ENCODE measurements at places on chromosomes 7 and 10.

DNA sequence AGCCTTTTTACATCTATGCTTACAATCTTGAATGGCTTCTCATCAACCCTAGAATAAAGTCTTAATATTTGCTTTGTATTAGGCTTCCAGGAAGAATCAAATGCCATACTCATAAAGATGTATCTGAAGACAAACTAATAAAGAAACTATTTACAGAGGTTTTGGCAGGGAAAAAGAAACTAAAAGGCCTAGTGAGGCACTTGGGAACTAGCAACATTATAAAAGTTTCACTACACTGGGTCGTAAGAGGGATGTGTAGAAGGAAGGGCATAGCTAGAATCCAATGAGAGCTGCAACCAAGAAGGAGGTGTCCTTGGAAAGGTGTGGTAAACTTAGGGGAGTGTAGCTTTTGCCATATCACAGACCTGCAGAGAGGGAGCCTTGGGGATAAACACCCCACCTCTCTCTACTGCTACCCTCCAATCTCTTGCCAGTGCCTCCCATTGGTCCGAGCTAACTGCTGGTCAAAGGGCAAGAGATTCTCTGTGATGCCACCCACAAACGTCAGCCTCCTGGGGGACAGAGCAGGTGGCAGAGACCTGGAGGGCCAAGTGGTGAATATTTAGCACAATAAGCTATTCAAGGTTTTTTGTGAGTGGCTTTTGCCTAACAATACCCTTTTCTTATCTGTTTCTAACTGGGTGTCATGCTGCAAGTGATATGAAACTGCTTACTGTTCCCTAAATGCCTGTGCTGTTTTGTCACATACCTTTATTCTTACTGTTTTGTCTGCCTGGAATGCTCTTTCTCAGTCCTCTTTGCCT lies 60.7 kb downstream of the CPED1 start:
- DNase-seq, result no peak

- DNase-seq, result no peak
Measured at GRCh38 chr7:123867225-123867624, 22.3 kb downstream of the HYAL4 start.

DNA sequence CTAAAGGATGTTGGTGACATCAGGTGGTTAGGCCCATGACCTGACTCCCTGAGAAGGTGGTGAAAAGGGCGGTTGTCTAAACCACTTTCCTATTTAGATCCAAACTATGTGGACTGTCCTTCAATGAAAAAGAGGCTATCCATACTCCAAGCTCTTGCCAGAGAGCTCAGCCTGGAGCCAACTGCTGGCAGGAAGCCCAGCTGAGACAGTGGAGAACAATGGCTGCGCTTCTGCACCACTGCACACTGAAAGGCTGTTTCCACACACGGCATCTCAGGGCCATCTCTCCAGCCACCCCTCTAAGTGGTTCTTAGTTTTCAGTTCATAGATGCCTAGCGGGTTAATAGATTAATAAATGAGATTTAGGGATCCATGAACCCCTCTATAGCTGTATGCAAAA lies 488.8 kb upstream of the ZMIZ1 start:
- no peak for DNase-seq

GRCh38 chr10:36638462-36639155 lies 486.8 kb upstream of the ANKRD30A start:
- DNase-seq, result no peak

GRCh38 chr7:104643587-104644217 lies 315.3 kb downstream of the LHFPL3 start:
- no peak for DNase-seq

DNA sequence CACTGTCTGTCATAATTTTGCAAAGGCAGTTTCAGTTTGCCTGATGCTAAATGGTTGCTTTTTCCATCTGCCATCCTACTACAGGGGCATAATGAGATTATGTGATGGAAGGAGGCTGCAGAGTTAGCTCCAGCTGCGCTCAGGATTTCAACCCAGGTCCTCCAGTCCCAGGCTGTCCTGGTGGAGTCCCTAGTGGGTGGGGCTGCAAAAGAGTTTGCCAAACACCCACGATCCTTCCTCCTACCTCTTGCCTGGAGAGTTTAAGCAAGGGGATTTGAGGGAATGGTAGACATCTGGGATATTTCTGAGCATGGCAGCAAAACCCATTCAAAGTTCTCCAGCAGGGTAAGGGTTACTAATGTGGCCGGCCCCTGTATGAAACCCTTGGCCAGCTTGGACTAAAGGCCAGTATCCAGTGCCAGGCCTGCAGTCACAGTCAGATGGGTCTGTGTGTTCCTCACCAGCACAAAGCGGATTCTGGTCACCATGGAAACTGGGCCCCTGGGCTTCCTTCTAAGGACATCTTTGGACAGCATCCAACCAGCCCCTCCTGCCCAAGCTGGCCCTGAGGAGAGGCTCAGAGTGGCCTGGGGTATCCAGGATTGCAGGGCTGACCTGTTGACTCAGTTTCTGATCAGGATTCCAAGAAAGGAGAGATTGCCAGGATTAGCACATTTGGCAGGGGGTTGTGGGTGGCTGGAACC lies 42.7 kb upstream of the CHST3 start:
- no peak for DNase-seq

GRCh38 chr7:30238721-30239441 lies 45.5 kb upstream of the ZNRF2 start:
- DNase-seq, result no peak

GRCh38 chr10:14017467-14017866 lies 313.3 kb downstream of the FRMD4A start:
- DNase-seq, result no peak

DNA sequence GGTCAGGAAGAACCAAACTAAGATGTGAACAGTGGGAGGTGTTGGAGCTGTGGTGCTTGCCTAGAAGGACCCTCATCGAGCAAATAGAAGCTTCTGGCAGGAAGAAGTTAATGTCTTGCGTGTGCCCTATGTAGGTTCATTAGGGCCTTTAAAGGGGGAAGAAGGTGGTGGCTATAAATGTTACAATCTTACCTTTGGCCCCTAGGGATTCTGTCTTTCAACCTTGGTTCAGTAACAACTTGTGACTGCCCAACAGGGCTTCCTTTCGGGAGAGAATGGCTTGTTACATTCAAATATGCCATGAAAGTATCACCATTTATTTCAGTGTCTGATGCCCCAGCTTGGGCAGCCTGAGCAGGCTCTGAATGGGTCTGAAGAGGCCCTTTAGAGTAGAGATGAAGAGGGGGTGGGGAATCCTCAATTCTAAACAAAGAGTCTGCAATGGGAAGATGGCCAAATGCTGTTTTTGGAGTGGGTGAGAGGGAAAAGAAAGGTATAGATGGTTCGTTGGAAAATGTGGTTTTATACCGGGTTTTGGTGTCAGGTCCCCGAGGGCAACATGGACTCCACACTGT lies 108.0 kb downstream of the TCF7L2 start:
- no peak for DNase-seq

GRCh38 chr10:60958892-60959601 lies 15.1 kb upstream of the RHOBTB1 start:
- DNase-seq, result no peak

GRCh38 chr10:8444630-8445029 lies 390.1 kb downstream of the GATA3 start:
- no peak for DNase-seq

GRCh38 chr7:108662783-108663362 lies 93.2 kb downstream of the DNAJB9 start:
- DNase-seq, result no peak

- no peak for DNase-seq
Measured at GRCh38 chr10:369221-369683, 234.0 kb downstream of the ZMYND11 start.

GRCh38 chr7:137636376-137636775 lies 210.4 kb downstream of the DGKI start:
- DNase-seq, result no peak

- DNase-seq, result no peak
Measured at GRCh38 chr10:42952931-42953683, 123.8 kb upstream of the RET start.

DNA sequence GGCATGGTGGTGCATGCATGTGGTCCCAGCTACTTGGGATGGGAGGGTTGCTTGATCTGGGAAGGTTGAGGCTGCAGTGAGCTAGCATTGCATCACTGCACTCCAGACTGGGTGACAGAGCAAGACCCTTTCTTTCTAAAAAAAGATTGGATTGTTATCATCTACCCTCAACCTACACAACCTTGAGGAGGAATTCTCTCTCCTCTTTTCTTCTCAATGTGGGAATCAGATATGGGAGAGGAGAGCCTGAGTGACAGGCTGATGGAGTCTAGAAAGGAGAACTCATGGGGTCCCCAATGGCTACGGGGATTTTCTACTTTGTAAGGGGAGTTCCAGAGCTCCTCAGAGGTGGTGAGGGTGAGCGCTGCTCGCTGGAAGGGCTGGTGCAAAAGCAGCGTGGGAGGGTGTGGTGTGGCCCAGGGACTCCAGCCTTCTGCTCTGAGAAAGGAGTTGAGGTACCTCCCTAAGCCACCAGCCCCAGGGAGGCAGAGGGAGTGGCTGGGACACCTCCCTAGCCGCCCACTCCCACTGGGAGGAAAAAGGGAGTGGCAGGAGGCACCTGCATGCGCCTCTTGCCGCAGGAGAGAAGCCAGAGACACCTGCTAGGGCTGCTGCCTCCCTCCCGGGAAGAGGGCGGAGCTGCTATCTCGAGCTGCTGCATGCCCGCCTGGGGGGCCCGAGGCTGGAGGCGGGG lies 48.4 kb downstream of the GATA3 start:
- DNase-seq, result no peak

DNA sequence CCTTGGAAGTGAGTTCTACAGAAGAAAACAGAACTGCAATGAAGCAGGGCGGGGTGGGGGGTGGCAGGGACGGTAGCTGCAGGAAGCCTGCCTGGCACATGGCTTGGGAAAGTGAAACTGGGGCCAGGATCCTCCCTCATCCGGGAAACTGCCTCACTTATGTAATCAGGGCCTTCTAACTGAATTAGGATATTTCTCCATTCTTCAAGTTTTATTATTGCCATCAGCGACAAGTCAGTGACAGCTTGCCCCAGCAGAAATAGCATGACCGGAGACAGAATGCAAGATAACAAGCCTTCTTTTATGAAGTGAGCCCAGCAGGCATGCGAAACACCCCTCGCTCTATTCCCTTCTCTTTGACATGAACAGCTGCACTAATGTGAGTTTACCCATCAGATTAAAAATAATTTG lies 77.5 kb upstream of the CACUL1 start:
- DNase-seq, result no peak

DNA sequence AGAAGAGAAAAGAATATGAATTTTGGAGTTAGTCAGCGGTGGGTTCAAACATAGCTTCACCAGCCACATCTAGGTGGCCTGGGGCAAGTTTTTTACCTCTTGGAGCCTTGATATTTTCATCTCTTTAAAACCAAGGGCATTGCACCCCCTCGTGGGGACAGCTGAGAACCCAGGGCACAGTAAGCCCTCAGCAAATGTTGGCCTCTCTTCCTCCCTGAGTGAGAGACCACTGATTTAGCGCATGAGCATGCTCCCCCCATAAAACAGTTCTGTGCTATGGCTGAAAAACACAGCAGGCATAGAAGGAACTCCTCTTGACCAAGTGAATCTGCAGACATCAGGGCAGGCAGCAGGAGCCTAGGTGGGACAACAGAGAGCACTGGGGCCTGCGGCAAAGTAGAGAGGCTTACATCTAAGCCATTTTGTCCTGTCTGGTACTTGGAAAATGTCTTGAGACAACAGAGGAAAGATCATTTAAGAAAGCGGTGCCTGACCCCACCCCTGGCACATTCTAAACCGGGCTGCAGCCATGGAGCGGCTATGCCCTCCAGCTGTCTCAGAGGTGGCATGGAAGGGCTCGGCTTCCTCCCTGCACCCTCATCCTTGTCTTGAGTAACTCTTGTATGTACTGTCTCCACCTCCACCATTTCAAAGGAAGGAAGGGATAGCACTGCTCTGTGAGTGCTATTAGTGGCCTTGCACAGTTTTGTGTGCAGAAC lies 94.7 kb downstream of the ARHGAP22 start:
- no peak for DNase-seq

- no peak for DNase-seq
Measured at GRCh38 chr10:45627412-45628048, 45.0 kb downstream of the ZFAND4 start.

DNA sequence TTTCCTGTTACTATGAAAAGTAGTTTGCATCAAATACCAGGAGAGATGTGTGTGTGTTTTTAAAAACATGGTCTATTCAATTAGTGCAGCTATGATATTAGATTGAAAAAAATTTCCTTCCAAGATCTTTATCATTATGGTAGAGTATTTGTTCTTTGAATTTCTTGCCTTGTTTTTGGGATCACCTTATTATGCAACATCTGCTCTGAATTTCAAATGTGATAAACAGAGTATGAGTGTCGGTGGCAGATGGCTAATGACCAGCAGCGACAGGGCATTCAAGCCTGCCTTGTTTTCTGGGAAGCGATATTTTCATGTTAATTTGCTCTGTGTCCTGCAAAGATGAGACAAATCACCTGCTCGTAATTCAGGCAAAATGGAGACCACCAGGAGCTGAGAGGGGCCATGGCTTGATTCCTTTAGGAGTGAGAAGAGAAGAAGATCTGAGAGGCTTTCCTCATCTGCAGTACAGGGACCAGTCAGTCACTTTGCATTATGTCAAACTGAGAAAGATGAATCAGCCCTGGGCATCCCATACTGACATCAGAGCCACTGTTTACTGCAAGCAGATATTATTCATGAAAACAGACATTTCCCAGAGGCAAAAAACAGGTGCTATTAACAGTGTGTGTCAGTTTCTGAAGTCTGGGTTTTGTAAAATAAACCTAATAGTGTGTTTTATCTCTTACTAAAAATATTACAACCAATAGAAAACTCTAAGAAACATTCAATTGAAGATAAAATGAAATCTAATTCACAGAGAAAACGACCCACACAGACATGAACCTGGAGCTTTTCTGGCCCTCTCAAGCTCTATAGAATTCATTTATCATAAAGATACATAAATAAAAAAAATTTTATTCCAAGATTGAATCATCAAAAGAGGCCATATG lies 67.6 kb downstream of the CDK6 start:
- no peak for DNase-seq

DNA sequence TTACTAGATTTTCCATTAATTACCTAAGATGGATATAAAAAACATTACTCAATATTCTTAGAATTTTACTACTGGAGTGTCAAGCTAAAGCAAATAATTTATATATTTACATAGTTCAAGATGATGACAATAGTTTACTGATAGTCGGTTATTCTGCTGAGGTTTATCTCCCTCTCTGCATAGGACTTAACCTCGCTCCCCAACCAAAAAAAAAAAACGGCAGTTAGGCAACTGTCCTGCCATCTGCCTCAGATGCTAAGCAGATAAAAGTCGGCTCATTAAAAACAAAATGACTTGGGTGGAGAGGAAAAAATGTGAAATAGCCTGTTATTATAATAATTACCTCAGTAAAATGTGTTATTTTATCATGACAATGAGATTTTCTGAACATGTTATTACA lies 14.0 kb upstream of the ITGB8 start:
- no peak for DNase-seq

GRCh38 chr7:98864731-98865453 lies 4.9 kb downstream of the TMEM130 start:
- no peak for DNase-seq

DNA sequence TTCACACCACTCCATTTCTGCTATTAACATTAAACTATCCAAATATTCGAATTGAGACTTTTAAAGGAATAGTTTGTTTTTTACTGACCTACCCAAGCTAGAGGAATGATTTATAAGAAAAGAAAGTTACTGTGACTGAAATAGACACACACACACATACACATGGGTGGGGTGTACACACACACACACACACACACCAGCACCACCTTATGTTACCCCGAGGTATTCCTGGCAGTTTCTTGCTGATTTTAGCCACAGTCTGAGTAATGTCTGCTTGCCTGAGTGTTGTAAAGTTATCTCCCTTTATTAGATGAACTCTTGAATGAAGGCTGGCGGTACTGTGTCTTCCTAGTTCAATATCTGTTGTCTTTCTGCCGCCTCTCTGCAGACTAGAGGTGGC lies 91.3 kb upstream of the PRKG1 start:
- DNase-seq, result no peak

- no peak for DNase-seq
Measured at GRCh38 chr10:72812753-72813430, 80.6 kb upstream of the OIT3 start.

Data from progenitor cell of endocrine pancreas (in vitro differentiated cells).